ENCODE measurements at places on chromosomes 1 and 21. TPM values are rescaled to one million over a fixed set of nuclear protein-coding genes. Genes with fewer than 3 reads are reported as not detected.

DNA sequence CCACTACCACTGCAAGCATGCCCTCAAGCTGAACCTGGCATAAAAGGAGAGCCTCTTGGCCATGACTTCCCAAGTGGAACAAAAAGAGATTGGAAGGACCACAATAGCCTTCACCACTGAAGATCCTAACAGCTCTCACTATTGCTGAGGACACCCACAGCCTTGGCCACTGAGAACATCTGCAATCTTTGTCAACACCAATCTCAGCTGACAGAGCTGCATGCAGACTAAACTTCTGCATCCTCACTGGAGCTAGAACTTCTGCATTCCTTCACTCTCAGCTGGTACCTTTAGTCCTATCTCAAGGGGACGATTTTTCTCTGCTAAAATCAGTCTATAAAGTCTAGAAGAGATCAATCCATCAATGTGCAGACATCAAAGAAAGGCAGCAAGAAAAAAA lies 8.3 kb upstream of the FCRL2 start:
- no peak for DNase-seq

DNA sequence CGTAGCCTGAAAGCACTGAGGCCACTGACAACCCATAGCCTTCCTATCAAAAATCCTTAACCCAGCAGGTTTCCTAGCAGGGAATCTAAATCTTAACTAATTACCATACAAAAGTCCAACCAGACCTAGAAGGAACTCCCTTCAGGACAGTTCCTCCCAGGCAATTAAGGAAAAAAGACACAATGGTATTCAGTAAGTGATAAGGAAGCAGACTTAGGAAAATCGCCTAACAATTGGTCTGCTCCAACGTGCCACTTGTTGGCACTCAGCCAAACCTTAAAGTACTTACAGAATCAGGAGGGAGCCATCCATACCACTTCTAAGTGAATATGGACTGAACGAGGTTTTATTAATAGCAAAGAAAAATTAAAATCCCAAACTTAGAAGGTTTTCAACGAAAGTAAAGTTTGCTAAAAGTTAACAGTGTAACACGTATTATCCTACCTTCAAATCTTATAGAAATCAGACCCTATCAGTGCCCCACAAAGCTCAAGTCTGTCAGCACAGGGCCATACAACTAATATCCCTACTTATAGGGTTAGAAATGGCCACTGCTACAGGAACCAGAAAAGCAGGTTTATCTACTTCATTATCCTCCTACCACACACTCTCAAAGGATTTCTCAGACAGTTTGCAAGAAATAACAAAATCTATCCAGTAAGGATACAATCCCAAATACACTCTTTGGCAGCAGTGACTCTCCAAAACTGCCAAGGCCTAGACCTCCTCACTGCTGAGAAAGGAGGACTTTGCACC lies 29.0 kb downstream of the SPATA6 start:
- DNase-seq = peak; percentile 13

GRCh38 chr1:84390226-84390625 lies 8.1 kb upstream of the DNASE2B start:
- DNase-seq = no peak

The LCE2B gene
- total RNA-seq = not detected

DNA sequence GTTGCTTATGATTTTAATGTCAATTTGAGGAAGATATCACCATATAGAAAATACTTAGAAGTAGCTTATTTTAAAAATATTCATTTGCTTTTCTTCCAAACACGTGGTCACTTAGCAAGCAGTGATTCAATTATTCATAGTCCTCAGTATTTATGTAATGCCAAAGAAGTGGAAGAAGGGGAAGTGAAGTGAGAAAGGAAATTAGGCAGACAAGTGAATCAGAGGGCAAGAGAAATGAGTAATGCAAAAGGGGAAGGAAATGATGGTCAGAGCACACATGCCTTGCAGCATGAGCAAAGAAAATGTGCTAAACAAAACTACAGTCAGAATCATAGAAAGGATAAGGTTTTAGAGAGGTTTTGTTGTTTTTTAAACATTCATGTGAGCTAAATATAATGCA lies 31.8 kb downstream of the SDCCAG8 start:
- no peak for DNase-seq

The CD164L2 gene
- 0.47 TPM for total RNA-seq

The SYT2 gene
- total RNA-seq = 0.42 TPM

- DNase-seq = no peak
These were observed 9.4 kb downstream of the LAPTM5 start for GRCh38 chr1:30748098-30748698.

DNA sequence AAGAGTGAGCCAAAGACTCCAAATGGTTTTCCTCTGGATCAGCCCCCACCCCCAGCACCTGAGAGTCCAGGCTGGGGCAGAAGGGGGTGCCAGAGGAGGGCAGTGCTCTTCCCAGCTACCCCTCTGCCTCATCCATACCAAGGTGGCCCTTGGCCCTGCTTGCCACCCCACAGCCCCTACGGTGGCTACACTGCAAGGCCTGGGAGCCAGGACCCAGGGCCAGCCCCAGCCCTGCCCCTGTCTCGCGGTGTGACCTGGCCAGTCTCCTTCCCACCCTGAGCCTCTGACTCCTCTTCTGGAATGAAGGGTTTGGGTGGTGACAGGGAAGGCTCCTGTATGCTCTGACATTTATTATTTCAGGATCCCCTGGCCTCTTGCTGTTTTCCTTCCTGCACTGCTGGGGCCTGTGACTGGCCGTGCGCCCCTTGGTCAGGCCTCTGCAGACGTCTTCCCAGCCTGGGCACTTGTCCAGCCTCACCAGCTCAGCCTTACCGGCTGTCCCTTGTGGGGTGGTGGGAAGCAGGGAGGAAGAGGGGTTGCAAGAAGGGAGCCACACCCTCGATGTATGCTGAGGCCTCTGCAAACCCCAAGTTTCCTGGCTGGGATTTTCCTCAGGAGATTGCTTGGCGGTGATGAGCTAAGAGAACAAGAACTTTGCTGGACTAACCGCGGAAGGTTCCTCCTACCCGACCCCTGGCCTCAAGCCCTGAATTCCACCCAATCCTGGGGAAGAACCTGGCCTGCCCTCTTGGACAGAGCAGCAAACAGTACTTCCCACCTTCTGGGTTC lies 13.5 kb downstream of the ASAP3 start:
- no peak for DNase-seq

The RIMS3 gene
- 15.6 TPM for total RNA-seq

GRCh38 chr1:6625584-6626149 lies 999 bp downstream of the THAP3 start:
- peak; percentile 37 for DNase-seq

- no peak for DNase-seq
These were observed 499.6 kb upstream of the C1orf87 start for GRCh38 chr1:60573121-60573520.

The AKR7A3 gene
- total RNA-seq = 92.5 TPM

DNA sequence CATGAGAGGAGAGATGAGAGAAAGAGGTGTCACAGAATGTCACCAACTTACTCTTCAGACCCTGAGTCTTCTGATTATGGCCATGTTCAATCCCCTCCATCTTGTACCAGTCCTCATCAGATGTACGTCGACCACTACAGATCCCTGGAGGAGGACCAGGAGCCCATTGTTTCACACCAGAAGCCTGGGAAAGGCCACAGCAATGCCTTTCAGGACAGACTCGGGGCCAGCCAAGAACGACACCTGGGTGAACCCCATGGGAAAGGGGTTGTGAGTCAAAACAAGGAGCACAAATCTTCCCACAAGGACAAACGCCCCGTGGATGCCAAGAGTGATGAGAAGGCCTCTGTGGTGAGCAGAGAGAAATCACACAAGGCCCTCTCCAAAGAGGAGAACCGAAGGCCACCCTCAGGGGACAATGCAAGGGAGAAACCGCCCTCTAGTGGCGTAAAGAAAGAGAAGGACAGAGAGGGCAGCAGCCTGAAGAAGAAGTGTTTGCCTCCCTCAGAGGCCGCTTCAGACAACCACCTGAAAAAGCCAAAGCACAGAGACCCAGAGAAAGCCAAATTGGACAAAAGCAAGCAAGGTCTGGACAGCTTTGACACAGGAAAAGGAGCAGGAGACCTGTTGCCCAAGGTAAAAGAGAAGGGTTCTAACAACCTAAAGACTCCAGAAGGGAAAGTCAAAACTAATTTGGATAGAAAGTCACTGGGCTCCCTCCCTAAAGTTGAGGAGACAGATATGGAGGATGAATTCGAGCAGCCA lies 8.0 kb downstream of the ELOA start:
- DNase-seq = peak; percentile 38

DNA sequence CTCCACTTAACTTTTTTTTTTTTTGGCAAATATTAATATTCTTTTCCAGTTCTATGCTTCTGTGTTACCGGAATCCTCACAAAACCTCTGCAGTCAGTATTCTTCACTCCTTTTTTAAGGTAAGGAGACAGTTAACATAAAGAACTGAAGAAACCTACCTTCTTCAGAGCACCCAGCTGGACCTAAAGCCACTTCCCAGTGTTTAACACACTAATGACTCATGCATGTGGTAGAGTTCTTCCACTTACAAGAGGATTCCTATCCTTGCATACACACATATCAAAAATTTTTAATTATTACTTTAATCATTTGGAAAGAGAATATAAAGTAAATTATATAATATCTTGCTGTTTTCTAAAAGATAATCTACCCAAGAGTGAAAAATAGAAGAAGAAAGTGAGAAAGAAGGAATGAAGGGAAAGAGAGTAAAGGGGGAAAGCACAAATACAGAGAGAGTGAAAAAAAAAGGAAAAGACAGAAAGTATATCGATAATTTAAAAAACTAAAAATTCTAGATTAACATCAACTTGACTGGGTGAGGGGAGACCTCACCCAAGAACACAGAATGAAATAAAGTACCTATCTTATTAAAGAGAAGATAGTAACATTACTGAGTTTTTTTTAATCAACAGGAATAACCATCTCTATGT lies 54.9 kb downstream of the ENAH start:
- DNase-seq = no peak

- no peak for DNase-seq
These were observed 60.5 kb upstream of the CSF1 start for GRCh38 chr1:109850194-109850593.

DNA sequence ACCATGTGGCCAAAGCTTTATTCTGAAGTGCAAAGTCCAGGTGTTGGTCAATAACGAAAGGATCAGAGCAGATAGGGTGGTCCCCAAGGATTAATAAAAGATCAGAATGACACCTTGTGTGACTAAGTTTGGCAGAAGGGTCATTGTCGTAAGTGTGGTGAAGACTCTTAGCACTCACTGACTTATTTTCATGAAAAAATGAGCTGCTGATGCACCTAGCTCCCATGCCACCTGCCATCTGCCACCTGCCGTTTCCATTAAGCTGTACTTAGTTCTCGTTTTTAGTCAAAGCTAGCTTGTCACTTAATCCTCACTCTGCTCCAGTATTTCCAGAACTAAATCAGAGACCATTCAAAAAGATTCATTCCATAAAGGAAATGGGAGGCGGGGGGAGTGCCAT lies 112.6 kb downstream of the SEC16B start:
- DNase-seq = no peak

The KANK4 gene
- 0.50 TPM for total RNA-seq

GRCh38 chr1:117613249-117613968 lies 7.6 kb downstream of the TENT5C start:
- no peak for DNase-seq

The ANKRD35 gene
- 0.12 TPM for total RNA-seq

- peak; percentile 32 for DNase-seq
These were observed 581 bp downstream of the ETV3 start for GRCh38 chr1:157137408-157138219.

GRCh38 chr1:209384710-209385550 lies 198.6 kb upstream of the CAMK1G start:
- no peak for DNase-seq

GRCh38 chr21:31675960-31676359 lies 16.5 kb downstream of the SOD1 start:
- no peak for DNase-seq

GRCh38 chr1:19809044-19809750 lies 5.9 kb downstream of the RNF186 start:
- peak; percentile 32 for DNase-seq

DNA sequence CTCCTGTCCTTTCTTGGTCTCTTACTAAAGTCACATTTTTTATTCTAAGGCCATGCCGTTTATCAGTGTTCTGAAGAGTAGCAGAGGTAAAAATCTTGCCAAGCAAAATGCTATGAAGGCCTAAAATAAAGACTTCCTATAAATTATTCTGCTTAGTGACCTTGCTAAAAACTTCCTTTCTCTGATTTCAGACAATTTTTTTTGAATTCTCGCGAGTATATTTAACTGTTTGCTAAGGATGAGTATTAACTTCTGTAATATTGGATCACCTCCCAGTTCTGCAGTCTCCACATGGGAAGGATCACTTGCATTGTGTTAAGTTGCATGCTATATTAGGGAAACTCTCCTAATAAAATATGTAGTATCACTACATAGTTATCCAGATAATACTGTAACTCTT lies 123.4 kb upstream of the SNX7 start:
- no peak for DNase-seq

GRCh38 chr1:204255966-204256365 lies 42.2 kb upstream of the GOLT1A start:
- no peak for DNase-seq

The NCF2 gene
- total RNA-seq = 3.1 TPM

The C1orf185 gene
- total RNA-seq = not detected

DNA sequence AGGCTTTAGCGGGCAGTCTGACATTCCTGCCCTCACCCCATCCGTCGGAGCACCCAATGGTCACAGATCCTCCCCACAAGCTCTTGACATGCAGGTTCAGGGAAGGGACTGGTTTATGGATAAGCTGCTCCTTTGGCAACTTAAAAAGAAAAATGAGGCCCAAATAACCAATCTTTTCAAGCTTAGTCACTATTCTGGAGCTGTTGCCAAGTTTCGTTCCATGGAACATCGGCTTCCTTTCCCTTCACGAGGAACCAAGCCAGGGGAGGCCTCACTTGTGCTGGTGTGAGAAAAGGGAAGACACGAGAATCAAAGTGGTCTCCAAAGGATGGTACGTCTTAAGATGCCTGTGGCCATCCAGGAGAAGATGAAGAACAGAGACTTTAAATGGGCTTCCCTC lies 46.1 kb upstream of the LPAR3 start:
- no peak for DNase-seq

- DNase-seq = peak; percentile 74
These were observed 101.1 kb upstream of the JUN start for GRCh38 chr1:58884706-58885661.

The KIF26B gene
- 0.31 TPM for total RNA-seq

The LCE1A gene
- not detected for total RNA-seq

GRCh38 chr1:88399690-88400089 lies 284.4 kb upstream of the PKN2 start:
- DNase-seq = no peak

DNA sequence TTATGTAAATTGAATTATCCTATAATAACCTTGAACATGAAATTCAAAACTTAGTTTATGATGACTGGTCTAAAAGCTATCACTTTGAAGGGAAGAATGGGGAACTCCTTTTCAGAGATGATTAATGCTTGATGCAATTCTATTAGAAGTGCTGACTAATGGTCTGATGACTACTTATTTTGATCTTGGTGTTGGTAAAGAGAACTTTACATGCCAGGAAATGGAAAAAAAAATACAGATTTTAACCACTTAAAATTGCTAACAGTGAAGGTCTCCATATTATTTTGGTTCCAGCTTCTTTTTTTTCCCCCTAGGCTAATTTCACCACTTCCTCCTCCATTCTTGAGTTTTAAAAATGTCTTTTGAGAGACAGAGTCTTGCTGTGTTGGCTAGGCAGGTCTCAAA lies 22.9 kb downstream of the S1PR1 start:
- no peak for DNase-seq
